IMR-90 (cell line): ENCODE measurements at places on chromosomes 7 and 10. TPM values are rescaled to one million over a fixed set of nuclear protein-coding genes. Genes with fewer than 3 reads are reported as not detected.

FKBP6 gene
- not detected in 2 replicates for total RNA-seq

TET1 gene
- 4.3 and 5.6 TPM in 2 replicates for total RNA-seq

PITX3 gene
- not detected in 2 replicates for total RNA-seq

ADCY1 gene
- total RNA-seq, result 0.18 and 0.28 TPM in 2 replicates

KNDC1 gene
- total RNA-seq, result 0.18 and 0.56 TPM in 2 replicates

PNLIPRP3 gene
- total RNA-seq, result not detected in 2 replicates

CFAP46 gene
- total RNA-seq, result 1.3 and 1.7 TPM in 2 replicates

GJD4 gene
- not detected in 2 replicates for total RNA-seq

SPOCK2 gene
- total RNA-seq, result not detected in 2 replicates

SLC16A9 gene
- total RNA-seq, result 0.18 and 0.56 TPM in 2 replicates

MRLN gene
- total RNA-seq, result not detected in 2 replicates

TMEM140 gene
- 0.28 and 0.72 TPM in 2 replicates for total RNA-seq
